ENCODE measurements at places on chromosomes 6 and 20. TPM values are rescaled to one million over a fixed set of nuclear protein-coding genes. Genes with fewer than 3 reads are reported as not detected.

- H3K4me3 ChIP-seq: no peak overlapping the region
- peaks cover 32% of the 10 kb centered on the region for H3K4me1 ChIP-seq
- no peaks in the 10 kb centered on the region for H3K36me3 ChIP-seq
- no peak overlapping the region for H3K27ac ChIP-seq
- H3K27me3 ChIP-seq: no peaks in the 10 kb centered on the region
- DNase-seq: no peak
These were observed 2.7 kb upstream of the TRERF1 start for GRCh38 chr6:42454428-42454791.

- no peaks in the 10 kb centered on the region for H3K27me3 ChIP-seq
- DNase-seq: no peak
- no peak overlapping the region for H3K27ac ChIP-seq
- H3K36me3 ChIP-seq: no peaks in the 10 kb centered on the region
These were observed 187.6 kb downstream of the SOX4 start for GRCh38 chr6:21781128-21781527.

DNA sequence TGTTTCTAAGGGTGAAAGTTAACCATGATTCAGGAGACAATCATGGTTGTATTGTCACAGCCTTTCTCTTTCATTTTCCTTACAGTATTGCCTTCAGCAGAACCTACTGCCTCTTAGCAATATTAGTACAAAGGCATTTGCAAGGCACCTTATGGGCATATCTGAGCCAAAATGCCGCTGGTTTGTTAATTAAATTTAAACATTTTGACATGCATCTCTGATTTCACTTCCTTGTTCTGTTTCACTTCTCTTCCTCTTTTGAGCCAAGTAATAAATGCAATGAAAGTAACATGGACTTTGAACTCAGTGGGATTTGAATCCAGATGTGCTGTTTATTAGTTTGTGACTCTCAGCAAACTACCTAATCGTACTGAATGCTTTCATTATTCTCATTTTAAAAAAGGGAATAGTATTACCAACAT, 467.4 kb upstream of the CITED2 start:
- no peak overlapping the region for H3K27ac ChIP-seq
- no peak for DNase-seq
- no peaks in the 10 kb centered on the region for H3K36me3 ChIP-seq
- no peaks in the 10 kb centered on the region for H3K4me1 ChIP-seq
- peaks cover 4% of the 10 kb centered on the region for H3K27me3 ChIP-seq

DNA sequence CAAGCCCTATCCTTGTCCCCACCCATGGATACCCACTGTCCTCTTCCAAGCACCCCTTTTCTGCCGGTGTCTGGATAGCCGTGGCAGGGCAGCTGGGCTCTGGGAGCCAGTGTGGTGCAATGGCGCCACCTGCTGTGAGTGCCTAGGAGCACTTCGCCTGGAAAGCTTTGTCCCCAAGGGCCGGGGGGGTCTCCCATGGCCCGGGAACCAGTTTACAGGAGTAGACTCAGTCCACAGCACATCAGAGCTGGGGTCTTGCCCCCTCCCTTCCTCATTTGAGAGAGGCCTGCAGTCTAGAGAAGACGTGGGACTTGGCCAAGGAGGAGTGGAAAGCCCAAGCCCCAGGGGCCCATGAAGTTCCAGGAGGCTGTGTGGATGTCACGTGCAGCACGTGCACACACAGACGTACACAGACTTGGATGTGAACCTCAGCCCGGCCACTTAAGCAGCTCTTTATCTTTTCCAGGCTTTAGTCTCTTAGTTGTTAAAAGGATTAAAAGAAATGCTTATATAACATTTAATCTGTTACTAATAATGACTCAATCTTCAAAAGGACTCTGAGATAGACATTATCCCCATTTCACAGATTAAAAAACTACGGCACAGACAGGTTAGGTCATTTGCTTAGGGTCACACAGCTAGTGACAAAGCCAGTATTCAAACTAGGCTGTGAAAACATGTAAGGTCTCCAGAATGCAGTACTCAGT, 40.9 kb upstream of the CDH22 start:
- H3K4me1 ChIP-seq: peaks cover 10% of the 10 kb centered on the region
- DNase-seq: peak; percentile 56
- no peak overlapping the region for H3K27ac ChIP-seq
- peaks cover 40% of the 10 kb centered on the region for H3K36me3 ChIP-seq
- H3K27me3 ChIP-seq: no peaks in the 10 kb centered on the region
- no peak overlapping the region for H3K4me3 ChIP-seq

DNA sequence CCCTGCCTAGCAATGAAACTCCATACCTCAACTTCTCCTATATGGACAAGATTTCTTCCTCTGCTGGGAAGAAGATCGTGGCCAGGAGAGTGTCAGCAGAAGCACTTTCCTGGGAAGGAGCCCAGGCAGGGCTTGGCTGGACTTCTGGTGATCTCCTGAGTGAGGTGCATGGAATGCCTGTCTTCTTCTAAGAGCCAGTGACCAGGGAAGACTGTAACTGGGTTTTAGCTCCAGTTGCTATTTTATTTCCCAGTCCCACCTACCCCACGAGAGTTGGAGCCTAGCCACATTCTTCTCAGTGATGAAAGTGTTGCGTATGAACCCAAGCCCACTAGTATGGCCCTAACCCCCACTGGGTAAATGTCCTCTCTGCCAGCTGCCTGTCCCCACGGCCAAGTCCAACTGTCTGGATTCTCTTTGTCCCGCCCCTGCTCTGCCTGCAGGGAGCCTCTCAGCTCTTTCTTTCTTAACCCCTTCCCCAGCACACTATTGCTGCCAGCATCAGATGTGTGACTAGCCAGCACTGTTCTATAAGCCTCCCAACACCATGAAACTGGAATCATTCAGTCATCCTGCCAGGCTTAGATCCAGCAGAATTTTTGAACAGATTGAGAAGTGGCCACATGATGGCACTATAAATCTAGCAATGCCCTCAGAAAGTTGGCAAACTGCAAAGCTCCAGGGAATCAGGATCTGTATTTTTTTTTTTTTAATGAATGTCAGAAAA, 69.8 kb upstream of the FAM184A start:
- no peak for DNase-seq
- no peaks in the 10 kb centered on the region for H3K27me3 ChIP-seq
- no peak overlapping the region for H3K27ac ChIP-seq
- no peak overlapping the region for H3K4me3 ChIP-seq
- no peaks in the 10 kb centered on the region for H3K36me3 ChIP-seq
- H3K4me1 ChIP-seq: peaks cover 13% of the 10 kb centered on the region

The CUL7 gene
- 5.9 TPM for total RNA-seq

DNA sequence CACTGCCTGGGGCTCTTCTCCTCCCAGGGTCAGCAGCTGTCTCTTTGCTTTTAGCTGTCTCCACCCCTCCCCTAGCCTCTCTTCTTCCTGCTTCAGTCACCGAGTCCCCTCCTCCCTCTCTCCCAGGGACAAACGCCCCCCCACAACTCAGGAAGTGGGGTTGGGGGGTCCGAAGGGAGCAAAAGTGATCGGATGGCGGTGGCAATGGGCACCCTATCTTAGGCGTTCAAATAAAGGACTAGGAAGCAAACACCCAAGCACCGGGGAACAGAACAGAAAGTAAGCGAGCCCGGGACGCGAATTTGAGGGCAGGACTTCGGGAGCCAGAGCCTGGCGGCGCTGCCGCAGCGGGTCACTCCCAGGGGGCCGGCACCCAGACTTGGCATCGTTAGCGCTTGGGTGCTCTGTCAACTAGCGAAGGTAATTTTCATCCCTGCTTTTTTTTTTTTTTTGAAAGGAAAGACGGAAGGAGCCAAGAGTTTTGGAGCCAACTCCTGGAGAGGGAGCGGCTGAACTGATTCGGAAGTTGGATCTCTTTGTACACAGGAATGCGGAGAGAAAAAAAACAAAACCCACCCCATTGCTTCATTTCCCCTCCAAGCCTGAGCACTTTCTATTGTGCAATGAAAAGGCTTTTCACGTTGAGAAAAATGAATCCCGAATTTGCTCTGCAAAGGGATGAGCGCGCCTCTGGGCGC, 815 bp upstream of the ITPR3 start:
- no peaks in the 10 kb centered on the region for H3K27me3 ChIP-seq
- peak overlapping the region; percentile 60 for H3K4me3 ChIP-seq
- peaks cover 53% of the 10 kb centered on the region for H3K4me1 ChIP-seq
- H3K36me3 ChIP-seq: peaks cover 9% of the 10 kb centered on the region
- peak overlapping the region; percentile 12 for H3K27ac ChIP-seq
- DNase-seq: peak; percentile 18

DNA sequence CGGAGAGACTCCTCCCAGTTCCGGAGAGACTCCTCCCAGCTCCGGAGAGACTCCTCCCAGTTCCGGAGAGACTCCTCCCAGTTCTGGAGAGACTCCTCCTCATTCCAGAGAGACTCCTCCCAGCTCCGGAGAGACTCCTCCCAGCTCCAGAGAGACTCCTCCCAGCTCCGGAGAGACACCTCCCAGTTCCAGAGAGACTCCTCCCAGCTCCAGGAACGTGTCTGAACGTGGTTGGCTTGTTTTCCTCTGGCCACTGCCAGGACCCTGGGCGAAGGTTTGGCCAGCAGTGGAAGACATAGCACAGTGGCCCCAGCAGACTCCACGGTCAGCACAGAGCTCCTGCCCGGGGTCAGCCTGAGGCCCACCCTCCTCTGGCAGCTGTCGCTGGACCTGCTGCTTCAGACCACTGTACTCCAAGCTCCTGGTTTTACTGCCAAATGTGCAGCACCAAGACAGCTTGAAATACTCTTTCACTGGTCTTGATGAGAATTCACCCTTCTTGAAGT, 122.3 kb upstream of the AFDN start:
- H3K27ac ChIP-seq: no peak overlapping the region
- H3K4me3 ChIP-seq: no peak overlapping the region
- H3K27me3 ChIP-seq: peaks cover 36% of the 10 kb centered on the region
- H3K36me3 ChIP-seq: no peaks in the 10 kb centered on the region
- no peak for DNase-seq

- peak overlapping the region; percentile 66 for H3K4me3 ChIP-seq
- H3K27ac ChIP-seq: no peak overlapping the region
These were observed 2.9 kb downstream of the SPAG4 start for GRCh38 chr20:35618263-35619131.

DNA sequence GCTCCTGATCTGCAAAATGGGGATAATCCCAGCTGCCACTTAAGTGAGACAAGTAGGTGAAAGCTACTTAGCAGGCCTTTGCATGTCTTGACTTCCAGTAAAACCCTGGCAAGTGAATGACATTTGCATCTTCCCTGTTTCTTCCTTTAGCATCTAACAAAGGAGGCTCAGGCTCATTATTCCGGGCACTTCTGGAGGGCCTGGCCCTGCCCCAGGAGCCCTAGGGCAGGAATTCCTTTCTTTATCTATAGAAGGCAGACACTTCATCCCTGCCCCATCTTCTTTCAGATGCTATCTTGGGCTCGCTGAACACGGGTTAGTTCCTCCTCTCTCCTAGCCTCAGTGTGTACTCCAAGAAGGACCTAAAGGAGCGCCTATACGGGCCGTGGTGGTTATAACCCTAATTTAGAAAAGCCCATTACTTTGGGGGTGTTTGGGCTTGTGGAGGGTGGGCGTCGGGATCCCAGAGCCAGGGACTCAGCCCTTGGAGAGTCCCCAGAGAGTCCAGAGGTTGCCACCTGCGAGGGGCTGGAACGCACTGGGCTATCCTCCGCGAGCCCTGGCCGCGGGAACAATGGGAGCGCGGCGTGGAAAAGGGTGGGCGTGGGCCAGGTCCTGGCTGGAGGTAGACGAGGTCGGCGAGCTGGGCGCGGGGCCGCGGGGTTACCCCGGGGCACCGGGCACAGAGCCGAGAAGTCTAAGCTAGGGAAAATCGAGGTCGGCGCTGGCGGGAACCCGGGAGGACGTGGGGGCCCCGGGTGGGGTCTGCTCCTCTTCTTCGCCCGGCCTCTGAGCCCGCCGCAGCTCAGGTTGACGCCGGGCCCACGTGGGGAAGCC, 62.8 kb upstream of the EPB41L1 start:
- no peaks in the 10 kb centered on the region for H3K36me3 ChIP-seq
- peak overlapping the region; percentile 7 for H3K4me3 ChIP-seq
- peaks cover 45% of the 10 kb centered on the region for H3K27me3 ChIP-seq
- no peak for DNase-seq
- no peak overlapping the region for H3K27ac ChIP-seq
- H3K4me1 ChIP-seq: peaks cover 19% of the 10 kb centered on the region

DNA sequence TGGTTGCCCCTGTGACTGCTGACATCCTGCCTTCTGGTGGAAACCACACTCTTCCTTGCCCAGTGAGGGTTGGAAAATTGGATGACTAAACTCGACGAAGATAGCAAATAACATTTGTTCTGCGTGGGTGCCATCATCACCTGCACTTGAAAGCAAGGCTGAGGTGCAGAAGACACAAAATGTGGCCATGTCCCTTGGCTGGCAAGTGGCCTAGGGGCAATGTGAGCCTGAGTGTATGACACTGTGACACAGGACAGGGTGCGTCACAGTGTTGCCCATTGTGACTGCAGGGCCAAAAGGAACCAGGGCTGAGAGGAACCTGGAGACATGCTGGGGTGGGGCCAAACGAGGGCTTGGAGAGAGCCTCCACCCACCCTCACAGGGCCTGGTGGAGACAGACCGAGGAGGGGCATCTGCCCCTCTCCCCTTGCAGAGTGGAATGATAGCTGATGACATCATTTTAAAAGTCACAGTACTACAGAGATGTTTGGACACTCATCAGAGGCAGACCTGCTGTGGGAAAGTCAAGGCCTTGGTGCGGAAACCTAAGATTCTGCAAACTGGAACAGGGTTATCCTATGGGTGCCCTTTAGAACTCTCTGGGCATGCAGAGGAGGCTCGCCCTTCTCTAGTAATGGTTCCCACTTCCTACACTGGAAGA, 12.8 kb upstream of the HLA-F start:
- no peak for DNase-seq
- H3K4me1 ChIP-seq: peaks cover 70% of the 10 kb centered on the region
- H3K27me3 ChIP-seq: no peaks in the 10 kb centered on the region
- H3K27ac ChIP-seq: peak overlapping the region; percentile 9
- no peaks in the 10 kb centered on the region for H3K36me3 ChIP-seq
- no peak overlapping the region for H3K4me3 ChIP-seq

DNA sequence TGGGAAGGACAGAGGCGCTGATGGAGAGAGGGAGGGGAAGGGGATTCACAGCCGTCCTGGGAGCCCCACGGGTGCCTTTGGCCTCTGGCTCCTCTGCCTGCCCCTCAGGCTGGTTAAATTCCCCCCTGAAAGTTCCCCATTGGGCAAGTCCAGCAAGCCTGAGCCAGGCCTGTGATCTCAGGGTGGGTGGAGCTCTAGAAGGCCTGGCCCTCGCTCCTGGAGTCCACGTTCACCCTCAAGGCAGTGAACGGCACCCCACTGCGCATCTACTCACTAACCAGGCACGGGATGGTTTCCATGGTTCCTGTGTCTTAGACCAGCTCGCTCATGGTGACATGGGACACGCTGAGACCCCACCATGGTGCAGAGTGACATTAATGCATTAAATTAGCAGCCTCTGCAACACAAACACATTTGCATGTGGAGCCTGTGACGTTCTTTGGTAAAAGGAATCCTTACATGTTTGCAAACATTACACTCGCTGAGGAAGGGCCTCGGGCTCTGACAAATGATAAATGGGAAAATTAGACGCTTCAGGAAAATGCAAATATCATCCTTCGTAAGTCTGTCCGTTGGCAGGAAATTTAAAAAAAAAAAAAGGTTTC, 452.7 kb downstream of the PREX1 start:
- H3K4me1 ChIP-seq: no peaks in the 10 kb centered on the region
- H3K36me3 ChIP-seq: no peaks in the 10 kb centered on the region
- H3K27ac ChIP-seq: no peak overlapping the region
- no peak overlapping the region for H3K4me3 ChIP-seq
- no peak for DNase-seq
